ENCODE measurements at places on chromosomes 2 and 18.

- peak; percentile 48 for DNase-seq
Measured at GRCh38 chr2:127107622-127107999, 657 bp upstream of the BIN1 start.

GRCh38 chr2:241505086-241505780 lies 3.2 kb downstream of the STK25 start:
- no peak for DNase-seq

DNA sequence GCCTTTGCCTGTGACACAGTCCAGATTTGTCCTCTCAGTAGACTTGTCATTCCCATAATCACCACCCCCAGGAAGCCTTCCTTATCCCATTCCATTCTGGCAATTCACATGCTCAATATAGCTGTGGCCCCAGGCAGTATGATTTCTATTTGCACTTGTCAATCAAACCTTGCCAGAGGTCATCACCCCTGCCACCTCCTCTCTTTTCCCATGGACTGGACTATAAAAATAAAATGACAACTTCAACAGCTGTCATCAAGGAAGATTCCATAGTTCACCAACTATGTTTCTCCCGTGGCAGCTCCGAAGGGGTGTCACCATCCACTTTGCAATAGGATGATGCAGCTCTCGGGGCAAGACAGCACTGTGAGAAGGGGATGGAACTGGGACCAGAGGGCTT lies 255.7 kb downstream of the CELF4 start:
- no peak for DNase-seq

DNA sequence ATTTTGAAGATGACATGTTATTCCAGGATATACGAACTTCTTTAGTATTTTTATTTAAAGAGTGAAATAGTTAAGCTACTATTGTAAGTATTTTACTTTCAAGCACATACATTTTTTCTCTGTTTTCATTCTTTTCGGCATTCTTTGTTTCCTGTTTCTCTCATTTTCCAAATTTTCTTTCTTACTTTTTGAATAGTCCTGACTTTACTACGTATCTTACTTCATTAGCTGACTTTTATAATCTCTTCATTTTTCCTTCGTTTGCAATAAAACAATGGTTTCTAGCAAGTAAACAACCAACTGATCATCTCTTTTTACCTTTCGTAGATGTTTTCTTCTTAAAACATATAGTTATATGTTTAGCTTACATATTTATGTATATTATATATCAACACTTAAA lies 11.8 kb downstream of the CAVIN2 start:
- DNase-seq = no peak

DNA sequence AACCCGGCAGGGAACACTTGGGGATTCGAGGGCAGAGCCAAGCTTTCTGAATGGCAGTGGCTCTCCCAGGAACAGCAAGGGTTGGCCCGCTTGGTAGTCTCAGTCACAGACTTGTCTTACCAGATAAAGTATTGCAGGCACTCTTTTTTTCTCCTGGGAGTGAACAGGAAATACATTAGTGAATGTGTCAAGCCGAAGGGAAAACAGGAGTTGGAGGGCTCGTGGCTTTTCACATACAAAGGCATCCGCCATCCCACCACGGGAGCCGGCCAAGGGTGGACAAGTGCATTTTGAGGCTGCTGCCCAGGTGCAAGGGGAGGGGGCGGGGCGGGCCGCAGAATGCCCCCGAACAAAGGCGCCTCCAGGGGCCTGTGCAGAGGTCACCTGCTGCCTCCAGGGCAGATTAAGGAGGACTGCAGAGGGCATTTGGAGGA lies 163.3 kb upstream of the SIX3 start:
- no peak for DNase-seq

DNA sequence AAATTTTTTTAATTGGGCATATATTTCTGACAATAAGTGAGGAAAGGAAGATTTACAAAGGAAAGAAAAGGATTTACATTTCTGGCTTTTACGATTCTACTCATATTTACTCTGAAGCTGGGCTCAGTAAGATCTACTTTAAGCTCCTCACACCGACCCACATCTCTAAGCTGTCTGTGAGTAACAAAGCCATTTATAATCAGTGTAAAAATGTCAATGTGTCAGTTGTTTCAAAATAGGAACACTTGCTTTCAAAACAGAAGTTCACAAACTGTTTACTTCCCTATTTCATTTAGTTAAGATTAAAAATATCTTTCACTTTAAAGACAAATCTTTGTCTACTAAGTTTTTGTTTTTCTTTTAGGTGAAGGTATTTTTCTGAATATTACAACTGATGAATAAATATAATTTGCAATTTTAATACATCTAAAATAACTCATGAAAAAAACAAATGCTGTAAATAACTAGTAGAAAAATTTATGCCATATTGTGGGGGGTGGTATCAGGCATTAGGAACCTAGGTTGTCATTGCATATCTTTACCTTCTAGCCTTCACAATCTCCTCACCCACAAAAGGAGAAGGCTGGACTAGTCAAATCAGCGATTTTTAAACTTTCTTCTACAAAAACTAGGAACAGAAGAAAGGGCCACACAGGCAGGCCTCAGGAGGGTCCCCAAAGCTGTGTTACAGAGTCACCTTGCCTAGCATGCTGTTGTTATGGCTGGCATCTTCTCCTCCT lies 64.5 kb downstream of the TMEM131 start:
- DNase-seq = peak; percentile 56

DNA sequence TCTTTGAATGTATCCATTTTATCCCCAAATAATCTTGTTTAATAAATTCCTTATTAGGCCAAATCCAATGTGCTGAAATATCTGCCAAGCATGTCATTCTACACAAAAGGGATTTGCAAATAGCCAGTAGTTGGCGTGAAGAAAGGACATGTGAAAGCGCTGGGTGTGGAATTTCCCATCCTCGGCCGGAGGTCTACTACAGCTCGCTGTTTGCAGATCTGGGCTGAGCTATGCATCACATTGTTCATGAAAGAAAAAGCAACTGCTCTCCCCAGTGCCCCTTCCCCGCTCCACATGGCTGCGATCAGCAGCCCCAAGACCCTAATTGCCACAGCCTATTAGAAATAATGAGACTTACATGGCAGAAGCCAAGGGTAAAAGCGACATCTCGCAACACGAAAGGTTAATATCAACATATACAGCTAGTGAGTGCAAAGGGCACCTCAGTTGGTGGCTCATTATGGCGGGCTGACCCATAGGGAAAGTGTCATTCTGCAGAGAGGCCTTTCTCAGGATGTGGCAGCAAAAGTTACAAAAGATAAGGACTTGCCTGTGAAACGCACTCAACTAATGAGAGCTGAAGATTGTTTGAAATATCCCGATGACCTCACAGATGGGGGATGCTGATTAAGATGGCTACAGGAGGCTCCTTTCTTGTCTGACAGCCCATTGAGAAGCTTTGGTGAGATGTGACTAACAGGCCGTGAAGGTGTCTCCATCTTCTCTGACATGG lies 126.9 kb upstream of the CYP1B1 start:
- DNase-seq = no peak

DNA sequence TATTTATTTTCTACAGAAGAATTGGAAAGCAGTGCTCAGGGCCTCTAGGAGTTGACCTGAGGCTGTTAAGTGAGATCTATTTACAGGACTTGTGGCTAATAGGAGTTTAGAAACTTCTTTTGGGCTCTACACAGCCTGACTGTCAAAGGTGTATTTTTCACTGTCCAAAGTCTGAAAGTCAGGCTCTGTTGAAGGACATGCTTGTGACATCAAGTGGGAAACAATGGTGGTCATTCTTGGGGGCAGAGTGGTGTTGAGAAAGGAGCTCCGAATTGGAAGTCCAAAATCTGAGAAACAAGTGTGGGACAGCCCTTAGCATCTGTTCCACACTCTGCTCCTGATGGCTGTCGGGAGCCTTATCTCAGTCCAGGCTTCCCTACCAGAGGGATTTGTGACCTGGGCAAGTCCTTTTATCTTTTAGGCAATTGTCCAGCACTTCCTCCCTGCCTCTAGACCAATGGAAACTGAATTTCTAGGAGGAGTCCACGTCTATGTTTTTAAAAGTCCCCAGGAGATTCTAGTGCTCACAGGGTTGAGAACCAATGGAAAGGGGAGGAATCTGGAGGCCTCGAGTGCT lies 76.4 kb downstream of the LIPG start:
- DNase-seq = no peak

DNA sequence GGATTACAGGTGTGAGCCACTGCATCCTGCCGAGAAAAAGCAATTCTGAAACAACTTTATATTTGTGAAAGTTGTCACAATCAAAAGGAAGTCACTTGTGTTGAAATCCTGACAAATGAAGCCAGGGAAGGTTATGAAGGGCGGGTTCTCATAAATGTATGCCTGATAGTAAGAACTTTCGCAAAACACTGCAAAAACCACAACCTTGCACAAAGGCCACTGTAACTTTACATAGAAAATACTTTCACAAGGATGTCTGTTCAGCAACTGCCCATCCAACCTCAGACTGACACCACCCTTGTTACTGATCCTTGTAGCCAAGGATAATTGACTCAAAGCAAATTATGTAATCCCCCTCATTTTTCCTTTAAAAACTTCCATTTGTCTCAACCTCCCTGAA lies 90.6 kb downstream of the SLC4A3 start:
- no peak for DNase-seq

- DNase-seq = no peak
Measured at GRCh38 chr2:6679471-6679870, 186.2 kb downstream of the CMPK2 start.

- peak; percentile 75 for DNase-seq
Measured at GRCh38 chr18:77063260-77063659, 69.3 kb downstream of the MBP start.

DNA sequence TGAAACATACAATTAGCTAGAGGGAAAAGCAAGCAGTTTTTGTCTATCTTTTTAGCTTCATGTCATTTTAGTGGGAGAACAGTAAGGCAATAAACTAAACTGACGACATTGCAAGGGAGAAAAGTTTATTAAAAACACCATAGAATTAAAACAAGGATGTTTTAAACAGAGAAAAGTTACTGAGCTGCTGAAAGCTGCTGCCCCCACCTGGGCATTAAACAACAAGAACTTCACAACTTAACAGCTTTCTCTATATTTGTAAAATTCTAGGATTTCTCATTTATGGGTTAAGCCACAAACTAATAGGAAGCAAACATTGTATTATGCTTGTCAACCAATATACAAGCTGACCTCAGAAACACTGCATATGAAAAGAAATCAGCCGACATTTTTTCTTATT lies 289.2 kb downstream of the ERBB4 start:
- DNase-seq = no peak
